Heart left ventricle (tissue), 16 donors: ENCODE measurements at places on chromosomes 4 and X. TPM values are rescaled to one million over a fixed set of nuclear protein-coding genes. Genes with fewer than 3 reads are reported as not detected.

Gene NEXMIF
- under 0.01 TPM for polyA plus RNA-seq

Gene NLRP2B
- not detected for polyA plus RNA-seq

Gene MRFAP1L1
- 77.2 TPM for polyA plus RNA-seq

Gene UGT2B10
- polyA plus RNA-seq, result not detected

- no peak within 1 kb of the TSS for H3K27ac ChIP-seq
- H3K27me3 ChIP-seq, result no peaks in the 10 kb centered on the region
- H3K36me3 ChIP-seq, result no peaks in the 10 kb centered on the region
- H3K4me3 ChIP-seq, result no peak within 1 kb of the TSS
- H3K4me1 ChIP-seq, result no peaks in the 10 kb centered on the region
- no peak for DNase-seq
Measured at GRCh38 chrX:49829016-49829415, at the start of gene PAGE4. PAGE4 (plus strand) TSS chrX:49829303; CDS start chrX:49830429, 1,126 bp downstream.

DNA sequence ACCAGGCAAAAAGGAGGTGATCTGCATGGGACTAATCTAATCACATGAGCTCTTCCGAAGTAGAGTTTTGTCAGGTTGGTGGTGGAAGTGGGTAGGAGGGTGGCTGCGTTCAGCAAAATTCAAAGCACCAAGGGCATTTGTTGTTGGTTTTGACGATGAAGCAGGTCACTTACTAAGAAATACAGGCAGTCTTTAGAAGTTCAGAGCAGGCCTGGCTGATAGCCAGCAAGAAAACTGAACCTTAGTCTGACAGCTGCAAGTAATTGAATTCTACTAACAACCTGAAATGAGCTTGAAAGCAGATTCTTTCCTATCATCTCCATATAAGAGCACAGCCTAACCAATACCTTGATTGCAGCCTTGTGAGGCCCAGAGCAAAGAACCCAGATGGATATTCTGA lies 505.8 kb downstream of the KLHL13 start:
- no peaks in the 10 kb centered on the region for H3K4me1 ChIP-seq
- H3K4me3 ChIP-seq, result no peak overlapping the region
- DNase-seq, result no peak
- H3K36me3 ChIP-seq, result no peaks in the 10 kb centered on the region

- H3K27ac ChIP-seq, result no peak overlapping the region
- DNase-seq, result no peak
- H3K27me3 ChIP-seq, result no peaks in the 10 kb centered on the region
- peaks cover 11% of the 10 kb centered on the region for H3K4me1 ChIP-seq
- no peaks in the 10 kb centered on the region for H3K36me3 ChIP-seq
- no peak overlapping the region for H3K4me3 ChIP-seq
Measured at GRCh38 chr4:138592796-138593195, 350.6 kb upstream of the SLC7A11 start.

- no peaks in the 10 kb centered on the region for H3K27me3 ChIP-seq
- H3K4me1 ChIP-seq, result no peaks in the 10 kb centered on the region
- no peak for DNase-seq
- H3K27ac ChIP-seq, result no peak overlapping the region
Measured at GRCh38 chr4:10962246-10962645, 277.7 kb upstream of the CLNK start.

- H3K4me3 ChIP-seq, result peak overlapping the region; percentile 6
- peak; percentile 49 for DNase-seq
- H3K27ac ChIP-seq, result no peak overlapping the region
- H3K36me3 ChIP-seq, result no peaks in the 10 kb centered on the region
Measured at GRCh38 chr4:1519787-1520661, 113.8 kb upstream of the NKX1-1 start.

GRCh38 chr4:129578336-129578735 lies 482.4 kb downstream of the C4orf33 start:
- no peaks in the 10 kb centered on the region for H3K36me3 ChIP-seq
- no peak overlapping the region for H3K4me3 ChIP-seq
- H3K27me3 ChIP-seq, result no peaks in the 10 kb centered on the region
- no peaks in the 10 kb centered on the region for H3K4me1 ChIP-seq

DNA sequence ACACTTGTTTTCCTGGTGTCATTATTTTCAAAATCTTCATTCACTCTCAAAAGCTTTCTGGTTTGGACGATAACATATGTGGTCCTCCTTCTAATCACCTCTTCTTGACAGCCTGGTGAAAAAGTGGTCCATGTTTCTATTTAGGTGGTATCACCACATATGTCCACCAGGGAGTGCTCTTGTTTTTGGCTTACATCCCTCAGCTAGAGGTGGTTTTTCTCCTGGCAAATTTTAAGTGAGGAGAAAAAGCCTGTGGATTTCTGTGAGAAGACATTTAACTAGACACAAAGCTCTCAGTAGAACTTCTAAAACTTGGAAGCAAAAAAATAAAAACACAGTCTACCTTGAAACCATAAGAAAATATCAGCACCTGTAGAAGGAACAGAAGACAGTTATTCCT lies 58.0 kb upstream of the FRMPD4 start:
- H3K4me3 ChIP-seq, result no peak overlapping the region
- no peak overlapping the region for H3K27ac ChIP-seq
- H3K36me3 ChIP-seq, result no peaks in the 10 kb centered on the region
- H3K27me3 ChIP-seq, result peaks cover 8% of the 10 kb centered on the region
- no peak for DNase-seq
- no peaks in the 10 kb centered on the region for H3K4me1 ChIP-seq

DNA sequence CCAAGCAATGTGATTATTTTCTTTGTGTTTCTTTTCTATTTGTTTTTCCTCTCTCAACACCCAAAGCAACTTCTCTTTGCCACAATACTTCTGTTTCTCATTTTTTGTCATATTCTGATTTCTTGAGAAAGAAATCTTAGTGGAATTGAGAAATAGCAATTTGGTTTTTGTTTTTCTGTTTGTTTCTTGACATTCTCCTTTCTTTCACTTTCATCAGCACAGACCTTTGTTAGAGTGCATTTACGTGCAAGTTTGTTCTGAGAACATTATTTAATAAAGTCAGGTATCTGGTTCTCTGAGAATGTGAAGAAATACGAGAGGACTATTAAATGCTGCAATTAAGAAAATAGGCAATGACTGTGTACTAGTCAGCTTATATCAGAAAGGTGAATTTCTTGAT lies 608.1 kb upstream of the AADAT start:
- no peak for DNase-seq
- no peak overlapping the region for H3K27ac ChIP-seq
- H3K27me3 ChIP-seq, result no peaks in the 10 kb centered on the region
- H3K4me3 ChIP-seq, result no peak overlapping the region
- no peaks in the 10 kb centered on the region for H3K4me1 ChIP-seq

DNA sequence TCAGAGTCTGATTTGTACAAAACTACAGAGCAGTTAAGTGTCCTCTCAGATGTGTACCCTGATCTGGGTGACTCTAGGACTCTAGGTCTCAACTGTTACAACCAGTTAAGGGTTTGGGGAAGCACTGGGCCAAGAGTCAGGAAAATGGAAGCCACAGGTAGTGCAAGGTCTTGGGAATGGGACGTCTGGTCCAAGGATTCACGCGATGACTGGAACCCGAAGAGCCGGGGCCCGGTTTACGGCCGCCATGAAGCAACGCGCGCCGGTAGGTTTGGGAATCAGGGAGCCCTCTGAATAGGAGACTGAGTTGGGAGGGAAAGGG lies 321 bp upstream of the HPRT1 start:
- DNase-seq, result no peak
- no peaks in the 10 kb centered on the region for H3K27me3 ChIP-seq
- peak overlapping the region; percentile 63 for H3K27ac ChIP-seq
- peak overlapping the region; percentile 55 for H3K4me3 ChIP-seq
- no peaks in the 10 kb centered on the region for H3K36me3 ChIP-seq

DNA sequence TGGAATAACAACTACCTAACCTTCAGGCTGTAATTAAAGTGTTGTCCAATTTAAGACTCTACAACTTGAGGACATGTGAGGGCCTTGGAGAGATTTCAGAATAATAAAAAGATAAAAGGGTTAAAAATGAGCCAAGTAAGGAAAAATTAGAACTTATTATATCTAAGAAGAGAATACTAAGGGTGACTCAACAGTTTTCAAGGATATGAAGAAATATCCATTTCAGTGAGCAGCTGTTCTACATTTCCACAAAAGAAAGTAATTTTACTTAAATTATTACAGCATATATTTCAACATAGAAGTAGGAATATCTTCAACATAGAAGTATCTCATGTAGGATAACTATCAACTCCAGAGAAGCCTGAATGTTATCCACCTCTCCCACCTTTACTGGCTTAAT lies 11.3 kb downstream of the SNX12 start:
- no peak for DNase-seq
- no peaks in the 10 kb centered on the region for H3K4me1 ChIP-seq
- peaks cover 39% of the 10 kb centered on the region for H3K36me3 ChIP-seq
- H3K4me3 ChIP-seq, result no peak overlapping the region

DNA sequence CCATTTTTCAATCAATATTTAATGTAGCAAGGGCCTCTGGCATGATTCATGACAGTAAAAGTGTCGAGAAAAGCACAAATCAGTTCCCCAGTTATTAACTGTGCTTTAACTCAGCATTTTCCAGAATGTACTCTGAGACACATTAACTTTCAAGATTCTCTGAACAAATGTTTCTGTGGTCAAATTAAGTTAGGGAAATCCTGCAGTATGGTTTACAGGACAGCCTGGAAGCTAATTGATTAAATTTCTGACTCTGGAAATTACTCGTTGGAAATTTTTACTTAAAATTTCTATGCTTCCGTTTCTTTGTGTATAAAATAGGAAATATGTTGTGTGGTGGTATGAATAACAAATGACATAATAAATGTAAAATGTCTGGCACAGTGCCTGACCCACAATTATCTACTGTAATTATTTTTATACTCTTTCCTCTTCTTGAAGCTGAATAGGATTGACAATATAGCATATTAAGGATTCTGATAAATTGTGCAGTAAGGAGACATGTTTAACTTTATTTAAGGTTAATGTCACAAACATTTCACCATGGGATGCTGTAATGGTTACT lies 33.7 kb downstream of the STK32B start:
- no peak for DNase-seq
- no peaks in the 10 kb centered on the region for H3K27me3 ChIP-seq
- no peaks in the 10 kb centered on the region for H3K36me3 ChIP-seq
- H3K4me3 ChIP-seq, result no peak overlapping the region
- H3K4me1 ChIP-seq, result no peaks in the 10 kb centered on the region

- peak; percentile 53 for DNase-seq
- peak overlapping the region; percentile 50 for H3K4me3 ChIP-seq
- H3K27me3 ChIP-seq, result no peaks in the 10 kb centered on the region
- peaks cover 33% of the 10 kb centered on the region for H3K4me1 ChIP-seq
- H3K36me3 ChIP-seq, result no peaks in the 10 kb centered on the region
- H3K27ac ChIP-seq, result peak overlapping the region; percentile 80
Measured at GRCh38 chr4:139815778-139816601, 150.4 kb downstream of the MGST2 start.

- no peak overlapping the region for H3K4me3 ChIP-seq
- H3K27me3 ChIP-seq, result no peaks in the 10 kb centered on the region
- H3K36me3 ChIP-seq, result no peaks in the 10 kb centered on the region
- no peak for DNase-seq
Measured at GRCh38 chr4:160299608-160300007, 1196.7 kb downstream of the RAPGEF2 start.

- no peak overlapping the region for H3K27ac ChIP-seq
- no peak for DNase-seq
- no peaks in the 10 kb centered on the region for H3K27me3 ChIP-seq
- no peaks in the 10 kb centered on the region for H3K36me3 ChIP-seq
- peaks cover 12% of the 10 kb centered on the region for H3K4me1 ChIP-seq
- no peak overlapping the region for H3K4me3 ChIP-seq
Measured at GRCh38 chr4:48804584-48805301, 24.7 kb upstream of the FRYL start.

- H3K36me3 ChIP-seq, result no peaks in the 10 kb centered on the region
- H3K27ac ChIP-seq, result no peak overlapping the region
- DNase-seq, result no peak
- no peaks in the 10 kb centered on the region for H3K27me3 ChIP-seq
- no peak overlapping the region for H3K4me3 ChIP-seq
Measured at GRCh38 chrX:78333521-78333920, 6.1 kb upstream of the CYSLTR1 start.
